T-cell (primary cell): ENCODE measurements at places on chromosomes 2 and 18.

GRCh38 chr2:132392879-132393278 is 23.7 kb upstream of the GPR39 start:
- DNase-seq, result no peak

- no peak for DNase-seq
Observed at GRCh38 chr2:182906454-182906853, 40.0 kb upstream of the FRZB start.

- DNase-seq, result no peak
Observed at GRCh38 chr2:240156435-240157146, 16.1 kb upstream of the OTOS start.

- DNase-seq, result no peak
Observed at GRCh38 chr2:3329491-3329890, 48.1 kb downstream of the EIPR1 start.

- DNase-seq, result no peak
Observed at GRCh38 chr2:48471048-48471474, 58.9 kb upstream of the STON1 start.

DNA sequence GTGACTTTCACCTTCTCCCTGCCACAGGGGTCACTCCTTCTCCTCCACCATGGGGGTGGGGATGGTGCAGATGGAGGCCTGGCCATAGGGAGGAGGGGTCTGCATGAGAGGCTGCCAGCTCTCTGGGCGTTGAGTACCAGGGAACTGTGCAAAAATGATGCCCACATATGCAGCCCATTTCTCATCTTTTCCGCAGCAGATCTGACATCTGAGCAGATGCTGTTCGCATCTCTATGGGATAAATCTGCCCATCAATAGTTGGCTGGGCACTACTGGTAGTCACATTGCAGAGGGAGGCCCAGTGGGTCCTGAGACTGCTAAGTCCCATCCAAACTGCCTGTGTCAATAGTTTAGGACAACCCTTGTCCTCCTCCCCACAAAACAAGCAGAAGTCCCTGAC is 45.9 kb upstream of the LGALSL start:
- no peak for DNase-seq

- no peak for DNase-seq
Observed at GRCh38 chr18:77547757-77548156, 298.1 kb downstream of the GALR1 start.

- DNase-seq, result no peak
Observed at GRCh38 chr2:158931572-158931971, 36.9 kb upstream of the TANC1 start.

DNA sequence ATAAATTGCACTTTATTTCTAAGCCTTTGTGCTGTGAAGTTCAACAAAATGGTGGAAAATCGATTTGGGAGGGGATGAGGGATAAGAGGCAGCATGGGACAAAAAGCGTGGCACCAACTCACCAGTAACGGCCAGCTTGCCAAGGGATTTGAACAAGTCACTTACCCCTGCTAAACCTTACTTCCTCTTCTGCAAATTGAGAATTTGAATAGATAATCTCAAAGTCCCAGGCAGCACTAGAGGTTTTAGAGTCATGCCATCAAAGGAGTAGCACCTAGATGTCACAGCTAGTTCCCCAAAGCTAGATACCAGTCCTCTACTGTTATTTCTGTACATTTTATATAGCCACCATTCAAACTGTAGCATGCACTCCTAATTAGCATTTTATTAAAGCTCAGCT is 83.7 kb upstream of the VRK2 start:
- no peak for DNase-seq

GRCh38 chr2:182266909-182267308 is 159.9 kb downstream of the PDE1A start:
- DNase-seq, result no peak

DNA sequence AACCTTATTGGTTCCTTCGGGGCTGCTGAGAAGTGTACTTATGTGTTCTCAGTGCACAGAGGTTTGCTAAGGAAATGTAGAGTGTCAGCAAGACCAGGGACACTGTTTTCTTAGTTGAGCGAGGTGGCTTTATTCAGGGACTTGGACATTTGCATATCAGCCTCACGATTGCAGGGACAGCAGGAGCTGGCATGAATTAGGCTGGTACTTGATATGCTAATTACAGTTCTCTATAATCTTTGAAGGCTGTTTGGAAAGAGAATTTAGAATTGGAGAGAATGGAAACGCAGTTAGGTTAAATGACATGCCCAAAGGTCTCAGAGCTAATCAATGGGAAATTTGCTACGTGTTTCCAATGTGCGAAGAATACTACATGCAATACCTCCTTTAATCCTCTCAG is 18.7 kb upstream of the MTCL1 start:
- DNase-seq, result no peak

DNA sequence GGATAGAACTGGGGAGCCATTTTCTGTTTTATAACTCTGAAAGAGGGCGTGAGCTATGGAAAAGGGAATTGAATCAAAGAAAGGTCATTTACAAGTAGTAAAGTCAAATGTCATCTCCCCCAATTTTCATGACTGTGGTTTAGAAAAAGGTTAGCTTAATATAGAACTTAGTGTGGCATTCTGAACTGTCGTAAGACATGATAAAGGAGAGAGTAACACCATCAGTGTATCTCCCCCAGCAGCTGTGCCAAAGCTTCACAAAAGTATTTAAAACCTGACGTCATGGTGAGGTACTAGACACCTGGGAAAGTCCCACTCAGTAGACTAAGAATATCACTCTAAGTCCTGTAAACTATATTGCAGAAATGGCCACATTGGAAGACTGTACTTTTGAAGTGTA is 5.8 kb upstream of the IKZF2 start:
- DNase-seq, result no peak

DNA sequence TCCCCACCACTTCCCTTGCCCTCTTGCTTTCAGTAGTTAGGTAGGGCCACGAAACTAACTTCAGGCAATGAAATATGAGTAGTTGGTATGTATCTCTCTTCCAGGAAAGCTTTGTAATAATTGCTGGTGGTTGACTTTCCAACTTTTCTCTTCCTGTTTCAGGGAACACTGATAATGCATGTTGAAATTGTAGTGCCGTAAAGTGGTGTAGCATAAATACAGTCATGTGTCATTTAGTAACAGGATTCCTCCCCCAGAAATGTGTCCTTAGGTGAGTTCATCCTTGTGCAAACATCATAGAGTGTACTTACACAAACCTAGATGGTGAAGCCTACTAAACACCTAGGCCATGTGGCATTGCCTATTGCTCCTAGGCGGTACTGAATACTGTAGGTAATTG is 429.2 kb downstream of the PID1 start:
- DNase-seq, result no peak

- no peak for DNase-seq
Observed at GRCh38 chr2:176110415-176111308, 3.6 kb downstream of the HOXD11 start.

GRCh38 chr2:181673173-181673572 is 7.1 kb downstream of the NEUROD1 start:
- DNase-seq, result no peak

DNA sequence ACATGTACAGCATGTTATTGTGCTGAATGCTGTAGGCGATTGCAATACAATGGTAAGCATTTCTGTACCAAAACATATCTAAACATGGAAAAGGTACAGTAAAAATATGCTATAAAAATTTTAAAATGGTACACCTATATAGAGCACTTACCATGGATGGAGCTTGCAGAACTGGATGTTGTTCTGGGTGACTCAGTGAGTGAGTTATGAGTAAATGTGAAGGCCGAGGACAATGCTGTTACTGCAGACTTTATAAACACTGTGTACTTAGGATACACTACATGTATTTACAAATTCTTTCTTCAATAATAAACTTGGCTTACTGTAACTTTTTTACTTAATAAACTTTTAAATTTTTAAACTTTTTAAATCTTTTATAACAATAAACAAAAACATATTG is 473.4 kb upstream of the UBE2E3 start:
- no peak for DNase-seq

DNA sequence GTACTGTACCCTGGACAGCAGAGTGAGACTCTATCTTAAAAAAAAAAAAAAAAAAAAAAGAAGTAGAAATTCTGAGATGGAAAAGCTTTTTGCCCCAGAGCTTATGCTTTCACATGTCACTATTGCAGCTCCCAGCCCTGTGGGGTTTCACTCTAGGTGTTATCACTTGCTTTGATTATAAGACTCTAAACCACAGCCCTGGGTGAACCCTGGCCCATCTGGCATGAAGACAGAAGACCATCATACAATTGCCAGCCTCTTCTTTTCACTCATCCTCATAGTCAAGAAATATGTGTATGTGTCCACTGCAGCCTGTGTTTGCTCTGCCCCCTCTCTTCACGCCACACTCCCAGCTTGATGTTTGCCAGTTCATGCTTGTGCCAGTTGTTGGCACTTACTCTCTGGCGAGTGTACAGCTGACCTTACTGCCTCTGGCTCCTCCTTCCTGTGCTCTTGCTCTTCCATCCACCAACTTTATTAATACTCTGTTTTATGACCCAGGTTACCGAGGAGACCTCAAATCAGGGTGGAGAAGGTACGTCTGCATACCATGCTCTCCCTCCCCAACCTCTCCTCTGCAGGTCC is 136.7 kb upstream of the NCK2 start:
- no peak for DNase-seq

DNA sequence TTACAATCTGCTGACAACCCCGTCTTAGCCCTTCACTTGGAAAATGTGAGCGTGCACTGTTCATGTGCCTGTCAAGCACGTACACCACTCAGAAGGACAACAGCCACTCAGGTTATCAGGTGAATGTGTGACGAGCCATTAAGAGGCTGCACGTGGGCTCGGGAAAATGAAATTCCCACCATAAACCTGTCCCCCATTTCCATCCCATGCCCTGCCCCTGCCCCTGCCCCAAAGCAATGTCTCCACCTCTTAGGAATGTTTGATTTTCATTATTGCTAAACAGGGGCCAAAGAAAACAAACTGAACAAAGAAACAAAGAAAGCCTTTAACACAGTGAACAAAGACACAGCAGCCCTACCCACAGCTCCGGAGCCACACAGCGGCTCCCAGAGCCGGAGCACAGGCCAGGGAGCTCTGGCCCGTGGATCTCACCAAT is 90.5 kb downstream of the TMEM18 start:
- no peak for DNase-seq

- DNase-seq, result no peak
Observed at GRCh38 chr2:113980946-113981345, 91.1 kb downstream of the ACTR3 start.

- DNase-seq, result no peak
Observed at GRCh38 chr2:18096836-18097405, 218.5 kb downstream of the KCNS3 start.

DNA sequence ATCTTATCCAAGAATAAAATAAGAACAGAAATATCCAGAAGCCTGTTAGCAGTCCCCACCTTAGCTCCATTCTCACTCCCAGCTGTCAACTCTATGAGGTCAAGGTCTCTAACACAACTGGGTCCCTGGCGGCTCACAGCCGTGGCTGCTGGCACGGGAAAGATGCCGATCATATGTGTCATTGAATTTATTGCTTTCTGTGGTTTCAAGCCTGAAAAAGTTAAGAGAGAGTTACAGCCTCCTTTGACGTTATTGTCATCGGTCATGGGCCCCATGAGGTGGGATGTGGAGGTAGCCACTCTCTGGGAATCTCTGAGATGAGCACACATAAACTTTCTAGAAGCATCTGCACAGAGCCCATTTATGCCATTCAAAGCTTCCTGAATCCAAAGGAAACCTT is 28.7 kb upstream of the CABLES1 start:
- no peak for DNase-seq

DNA sequence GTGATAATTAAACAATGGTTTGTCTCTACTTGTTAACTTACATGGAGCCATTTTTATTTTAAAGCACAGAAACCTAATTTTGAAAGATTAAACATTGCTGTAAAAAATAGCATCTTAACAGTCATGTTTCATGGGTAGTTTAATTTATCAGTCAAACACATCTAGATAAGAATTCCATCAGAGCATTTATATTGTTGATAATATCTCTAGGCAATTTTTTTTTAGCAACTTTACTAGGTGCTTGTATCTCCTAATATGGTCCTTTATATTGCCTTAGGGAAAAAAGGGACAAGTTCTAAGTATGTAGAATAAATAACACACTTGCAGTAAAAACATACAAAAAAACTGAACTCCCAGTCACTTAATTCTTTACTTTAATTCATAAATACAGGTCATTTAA is 863 bp downstream of the CSRNP3 start:
- DNase-seq, result no peak

DNA sequence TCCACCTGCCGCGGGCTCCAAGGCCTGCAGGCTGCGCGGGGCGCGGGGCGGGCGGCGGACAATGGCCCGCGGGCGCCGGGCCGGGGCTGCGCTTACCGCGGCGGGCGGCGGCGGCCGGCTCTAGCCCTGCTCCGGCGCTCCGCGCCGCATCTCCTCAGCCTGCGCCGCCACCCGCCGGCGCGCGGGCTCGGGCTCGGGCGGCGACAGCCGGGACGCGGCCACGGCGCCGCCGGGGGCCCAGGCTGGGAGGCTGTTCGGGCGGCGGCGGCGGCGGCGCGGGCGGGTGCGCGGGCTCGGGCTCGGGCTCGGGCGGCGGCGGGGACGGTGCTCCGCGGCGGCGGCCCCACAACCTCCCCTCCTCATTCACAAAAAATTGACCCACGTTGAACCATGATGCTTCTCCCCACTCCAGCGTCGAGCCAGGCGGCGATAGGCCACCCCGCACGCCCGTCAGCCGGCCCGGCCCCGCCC is at the start of gene HDAC4:
TSS of gene HDAC4 (minus strand) at position 425 of the 471 bp plus-strand sequence. CDS start 48,321 bp downstream, outside the sequence.
- no peak for DNase-seq

DNA sequence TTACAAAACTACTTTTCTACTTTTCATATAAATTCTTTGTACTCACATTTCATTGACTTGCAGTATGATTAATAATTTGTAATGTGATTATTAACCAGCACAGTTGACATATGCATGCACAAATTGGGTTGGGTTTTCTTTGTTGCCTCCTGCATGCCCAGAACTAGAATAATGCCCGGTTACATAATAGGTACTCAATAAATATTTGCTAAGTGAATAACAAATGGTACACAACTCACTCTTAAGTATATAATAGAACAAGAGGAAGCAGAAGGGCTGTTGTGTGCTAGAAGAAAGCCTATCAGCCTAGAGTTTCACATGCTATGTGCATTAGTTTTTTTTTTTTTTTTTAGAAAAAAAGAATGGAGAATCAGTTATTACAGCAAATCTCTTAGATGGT is 9.3 kb downstream of the RDH14 start:
- no peak for DNase-seq

GRCh38 chr2:69062307-69062962 is 49.5 kb downstream of the ANTXR1 start:
- DNase-seq, result no peak

- DNase-seq, result peak; percentile 43
Observed at GRCh38 chr18:2846636-2847316, at the start of gene EMILIN2. Gene EMILIN2, plus strand, starts transcription at chr18:2847006. Its CDS starts 183 bp downstream, at chr18:2847189.

GRCh38 chr2:63984606-63985359 is 34.4 kb downstream of the VPS54 start:
- no peak for DNase-seq
